ENCODE measurements at places on chromosomes 4 and X.

GRCh38 chr4:10093801-10094552 lies 22.6 kb downstream of the WDR1 start:
- DNase-seq = no peak

GRCh38 chr4:95898226-95898625 lies 58.3 kb downstream of the PDHA2 start:
- DNase-seq = no peak

- DNase-seq = no peak
These were observed 28.6 kb upstream of the TMEM154 start for GRCh38 chr4:152708361-152708760.

GRCh38 chr4:6893449-6894085 lies 16.1 kb upstream of the TBC1D14 start:
- no peak for DNase-seq

GRCh38 chrX:37754516-37754915 lies 25.3 kb upstream of the CYBB start:
- no peak for DNase-seq

DNA sequence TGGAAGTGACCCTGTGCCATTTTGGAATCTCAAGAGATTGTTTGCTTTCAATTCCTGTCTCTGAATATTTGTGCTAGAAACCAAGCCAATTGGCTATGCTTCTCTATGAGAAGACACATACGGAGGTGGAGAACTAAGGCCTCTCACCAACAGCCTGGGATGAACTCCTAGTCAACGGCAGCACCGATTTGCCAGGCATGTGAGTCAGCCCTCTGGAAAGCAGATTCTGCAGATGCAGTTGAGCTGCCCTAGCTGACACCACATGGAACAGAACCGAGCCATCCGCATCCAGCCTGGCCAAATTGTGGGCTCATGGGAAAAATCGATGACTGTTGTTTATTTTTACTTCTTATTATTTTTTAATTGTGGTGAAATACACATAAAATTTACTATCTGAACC lies 58.2 kb upstream of the WDFY3 start:
- DNase-seq = no peak

DNA sequence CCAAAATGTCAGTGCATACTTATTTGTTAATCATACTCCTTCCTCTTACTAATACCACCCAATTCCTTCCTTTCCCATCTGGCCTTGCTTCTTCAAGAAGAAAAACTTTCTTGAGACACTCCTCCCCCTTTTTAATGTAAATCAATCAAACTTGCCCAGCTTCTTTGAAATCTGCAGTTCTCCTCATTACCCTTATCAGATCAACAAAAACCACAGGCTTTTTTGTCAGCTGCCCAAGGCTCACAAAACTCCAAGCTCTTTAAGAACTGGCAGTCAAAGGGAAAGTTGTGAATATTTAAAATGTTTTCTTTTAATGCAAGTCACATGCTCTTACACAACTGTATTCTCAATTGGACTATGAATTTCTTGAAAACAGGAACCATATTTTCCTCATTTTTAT lies 11.3 kb upstream of the MYOZ2 start:
- no peak for DNase-seq

DNA sequence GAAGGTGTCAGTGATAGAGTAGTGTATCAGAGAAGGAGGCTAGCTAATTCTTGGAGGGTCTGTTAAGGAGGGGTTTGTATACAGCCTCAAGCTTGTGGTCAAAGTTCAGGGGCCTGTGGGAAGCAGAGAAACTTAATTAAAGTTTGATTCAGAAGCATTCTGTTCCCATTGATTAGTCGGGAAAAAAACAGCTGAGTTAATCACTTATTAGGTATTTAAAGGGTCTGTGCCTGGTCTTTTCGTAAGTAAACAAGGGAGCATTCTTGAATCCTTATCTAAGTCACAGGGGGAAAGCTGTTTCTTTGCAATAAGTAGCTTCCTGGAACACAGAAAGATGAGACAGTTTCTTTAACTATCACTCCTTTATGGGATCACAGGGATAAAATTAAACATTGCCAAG lies 492.1 kb downstream of the PCDH10 start:
- DNase-seq = no peak

- no peak for DNase-seq
These were observed 10.8 kb upstream of the RHOH start for GRCh38 chr4:40185830-40186664.

DNA sequence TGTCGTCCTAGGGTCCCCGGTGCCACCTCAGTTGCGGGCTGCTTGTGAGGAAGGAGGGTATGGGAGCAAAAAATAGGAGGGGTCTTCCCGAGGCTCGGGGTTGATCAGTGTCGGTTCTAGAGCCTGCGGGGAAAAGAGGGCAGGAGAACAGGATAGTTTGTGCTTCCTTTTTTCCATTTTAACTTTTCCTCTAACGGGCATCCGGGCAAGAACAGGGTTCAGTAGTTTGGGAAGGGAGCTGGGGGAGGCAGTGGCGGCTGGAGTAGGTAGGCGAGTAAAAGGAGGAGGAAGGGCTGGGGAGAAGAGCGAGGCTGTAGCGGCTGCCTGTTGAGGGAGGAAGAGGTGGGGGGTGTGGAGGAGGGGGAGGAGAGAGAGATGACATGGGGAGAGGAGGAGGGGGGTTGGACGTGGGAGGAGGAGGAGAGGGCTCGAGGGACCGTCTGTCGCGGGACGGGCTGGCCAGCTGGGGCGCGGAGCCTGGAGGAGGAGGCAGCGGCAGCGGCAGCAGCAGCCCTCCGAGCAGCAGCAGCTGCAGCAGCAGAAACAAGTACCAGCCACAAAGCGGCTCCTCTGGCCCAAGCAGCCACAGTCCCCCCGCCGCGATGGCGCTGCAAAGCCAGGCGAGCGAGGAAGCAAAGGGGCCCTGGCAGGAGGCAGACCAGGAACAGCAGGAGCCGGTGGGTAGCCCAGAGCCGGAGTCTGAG lies at the start of gene SLC16A2:
Gene SLC16A2 (plus strand): TSS at position 458 of the 704 bp plus-strand sequence. CDS start 145 bp downstream, at position 603.
- DNase-seq = peak; percentile 58

DNA sequence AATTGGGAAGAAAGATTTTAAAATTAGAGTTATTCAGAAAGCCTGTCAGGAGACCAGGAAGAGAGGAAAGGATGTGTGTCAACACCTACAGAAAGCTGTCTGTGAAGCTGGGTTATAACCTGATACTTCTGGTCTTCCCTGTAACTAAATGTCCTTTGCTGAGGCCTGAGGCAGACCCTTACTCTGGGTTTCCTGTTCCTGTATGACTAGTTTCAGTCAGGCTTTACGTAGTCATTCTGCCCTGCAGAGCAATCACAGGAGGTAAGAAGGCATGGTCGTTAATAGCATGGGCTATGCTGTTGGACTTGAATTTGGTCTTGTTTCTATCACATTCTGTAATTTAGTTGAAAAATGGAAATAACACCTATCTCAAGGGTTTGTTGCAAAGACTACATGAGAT lies 110.5 kb upstream of the IGFBP7 start:
- DNase-seq = no peak

DNA sequence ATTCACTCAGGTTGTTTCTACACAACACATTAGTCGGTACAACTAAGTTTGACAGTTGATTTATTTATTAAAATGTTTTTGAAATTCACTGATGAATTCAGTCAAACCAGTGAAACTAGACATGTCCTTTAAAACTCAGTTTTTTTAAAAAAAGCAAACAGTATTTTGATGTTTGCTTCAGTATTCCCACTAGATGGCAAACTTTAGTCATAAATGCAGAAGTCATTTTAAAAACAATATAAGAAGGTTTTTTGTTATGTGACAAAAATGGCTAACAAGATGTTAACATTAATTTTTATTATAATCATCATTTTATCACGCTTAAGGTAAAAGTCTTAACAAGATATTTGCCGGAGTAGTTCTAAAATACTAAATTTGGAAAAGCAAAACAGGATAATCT lies 1337.8 kb upstream of the DIAPH2 start:
- no peak for DNase-seq

- no peak for DNase-seq
These were observed 31.5 kb upstream of the ELF2 start for GRCh38 chr4:139208404-139208945.

DNA sequence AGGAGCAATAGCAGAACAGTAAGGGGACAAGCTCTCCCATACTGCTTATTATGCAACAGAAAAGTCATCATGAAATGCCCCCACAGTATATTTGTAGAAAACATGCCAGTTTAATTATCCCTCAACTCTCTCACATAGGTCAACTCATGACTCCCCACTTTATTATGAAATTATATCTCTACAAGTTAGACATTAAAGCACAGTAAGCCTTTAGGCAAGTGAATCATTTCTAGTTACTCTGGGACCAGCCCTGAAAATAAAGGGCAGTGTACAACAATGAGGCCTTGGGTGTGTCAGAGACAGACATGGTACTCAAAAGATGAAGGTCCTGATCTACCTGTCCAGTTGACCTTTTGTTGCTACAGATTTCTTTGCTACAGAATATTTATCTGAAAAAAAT lies 191.9 kb downstream of the FBXW7 start:
- DNase-seq = no peak

DNA sequence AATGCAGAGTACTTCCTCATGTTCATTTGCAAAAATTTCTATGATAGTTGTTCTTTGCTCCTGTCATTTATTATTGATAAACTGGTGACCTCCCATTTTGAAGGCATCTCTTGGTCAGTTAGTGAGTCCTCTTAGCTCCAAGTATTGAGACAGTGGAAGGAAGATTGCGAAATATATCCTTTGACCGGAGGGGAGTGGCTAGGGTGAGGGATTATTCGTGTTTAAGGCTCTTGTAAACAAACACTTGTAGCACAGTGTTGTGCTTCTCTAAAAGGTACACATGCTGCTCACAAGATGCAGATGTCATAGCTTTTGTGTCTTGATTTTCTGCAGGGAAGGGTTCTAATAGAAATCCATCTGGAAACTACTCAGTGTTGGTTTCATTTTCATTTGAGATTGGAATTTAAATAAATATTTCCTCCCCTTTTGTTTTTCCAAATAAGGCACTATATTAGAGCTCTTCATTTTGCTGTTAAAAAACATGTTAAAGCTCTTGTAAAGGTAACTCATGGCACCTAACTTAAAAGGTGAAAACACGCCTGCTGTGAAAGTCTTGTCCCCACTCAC lies 21.8 kb downstream of the TXLNG start:
- no peak for DNase-seq

DNA sequence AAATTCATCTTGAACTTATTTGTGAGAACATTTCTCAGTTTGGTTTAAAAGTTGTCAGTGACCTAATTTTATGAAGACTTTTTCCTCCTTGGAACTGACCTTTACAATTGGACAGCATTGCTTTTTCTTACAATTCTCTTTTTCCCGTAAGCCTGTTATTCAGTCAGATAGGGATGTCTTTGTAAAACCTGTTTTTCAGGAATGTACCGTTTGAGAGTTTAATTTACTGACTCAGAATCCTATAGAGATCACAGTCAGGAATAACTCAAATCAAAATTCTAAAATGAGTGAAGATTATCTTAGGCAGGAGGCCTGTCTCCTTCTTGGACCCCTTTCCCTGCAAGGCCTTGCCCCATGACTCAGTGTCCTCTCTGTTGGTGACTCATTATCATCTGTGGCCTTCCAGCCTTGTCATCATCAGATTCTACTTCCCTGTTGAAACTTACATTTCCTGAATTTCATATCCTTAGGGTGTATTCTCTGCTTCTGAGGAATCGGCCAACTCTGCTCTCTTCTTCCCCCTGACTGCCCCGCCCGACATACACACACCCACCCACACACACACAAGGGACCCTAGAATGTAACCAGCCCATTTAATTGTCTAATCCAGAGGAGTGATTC lies 99.8 kb downstream of the ARHGAP10 start:
- no peak for DNase-seq

DNA sequence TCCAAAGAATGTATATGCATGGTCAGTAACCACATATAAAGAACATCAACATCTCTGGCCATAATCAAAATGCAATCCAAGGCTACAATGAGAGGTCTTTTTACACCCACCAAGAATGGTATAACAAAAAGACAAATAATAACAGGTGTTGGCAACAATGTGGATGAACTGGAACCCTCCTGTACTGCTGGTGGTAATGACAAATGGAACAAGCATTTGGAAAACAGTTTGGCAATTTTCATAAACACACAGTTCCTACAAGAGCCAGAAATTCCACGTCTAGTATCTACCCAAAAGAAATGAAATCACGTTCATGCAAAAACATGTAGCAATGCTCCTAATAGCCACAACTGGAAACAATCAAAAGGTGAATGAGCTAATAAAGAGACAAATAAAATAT lies 11.7 kb downstream of the UGT2B4 start:
- DNase-seq = no peak

DNA sequence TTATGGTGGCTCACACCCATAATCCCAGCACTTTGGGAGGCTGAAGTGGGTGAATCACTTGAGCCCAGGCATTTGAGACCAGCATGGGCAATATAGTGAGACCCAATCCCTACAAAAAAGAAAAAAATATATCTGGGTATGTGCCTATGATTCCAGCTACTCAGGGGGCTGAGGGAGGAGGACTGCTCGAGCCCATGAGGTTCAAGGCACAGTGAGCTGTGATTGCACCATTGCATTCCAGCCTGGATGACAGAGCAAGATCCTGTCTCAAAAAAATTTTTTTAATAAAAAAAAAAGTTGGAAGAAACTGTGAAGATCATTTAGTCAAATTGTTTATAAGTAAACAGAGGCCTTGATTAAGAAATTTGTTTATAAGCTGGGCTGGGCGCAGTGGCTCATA lies 39.7 kb downstream of the KLHL8 start:
- no peak for DNase-seq

GRCh38 chr4:91058345-91058744 lies 931.2 kb downstream of the CCSER1 start:
- no peak for DNase-seq

DNA sequence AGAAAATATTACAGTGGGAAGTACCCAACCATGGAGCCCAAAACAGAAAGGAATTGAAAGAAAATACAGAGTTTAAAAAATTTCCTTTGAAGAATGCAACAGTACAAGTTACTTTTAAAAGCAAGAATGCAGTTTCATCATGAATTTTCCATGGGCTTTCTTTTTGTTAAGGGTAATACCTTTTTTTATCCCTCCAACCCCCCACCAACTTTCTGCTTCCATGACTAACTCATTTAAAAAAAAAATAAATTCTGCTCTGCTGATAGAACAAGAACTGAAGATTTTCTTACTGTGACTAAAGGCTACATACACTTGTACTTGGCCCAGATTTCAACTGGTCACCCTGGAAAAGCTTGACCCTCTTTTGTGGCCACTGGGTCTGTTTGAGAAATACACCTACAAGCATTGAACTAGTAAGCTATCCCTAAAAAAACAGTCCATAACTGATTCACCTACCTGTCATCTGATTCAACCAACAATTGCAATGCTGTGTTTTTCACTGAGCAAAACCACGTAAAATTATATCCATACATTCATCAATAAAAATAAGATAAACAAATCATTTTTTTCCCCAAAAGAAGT lies 214.2 kb downstream of the NSUN7 start:
- no peak for DNase-seq

- no peak for DNase-seq
These were observed 88.8 kb downstream of the MAMLD1 start for GRCh38 chrX:150451953-150452352.

DNA sequence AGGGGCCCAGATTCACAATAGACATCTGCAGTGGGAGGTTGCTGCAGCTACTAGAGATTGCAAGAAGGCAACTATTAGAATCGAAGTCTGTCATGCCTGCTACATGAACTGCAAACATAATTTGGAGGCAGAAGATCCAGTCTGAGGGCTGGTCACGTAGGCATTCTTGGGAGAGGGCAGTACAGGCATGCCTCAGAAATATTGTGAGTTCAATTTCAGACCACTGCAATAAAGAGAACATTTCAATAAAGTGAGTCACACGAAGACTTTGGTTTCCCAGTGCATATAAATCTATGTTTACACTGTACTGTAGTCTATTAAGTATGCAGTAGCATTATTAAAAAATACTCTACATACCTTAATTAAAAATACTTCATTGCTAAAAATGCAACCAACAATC lies 585.8 kb upstream of the FAT1 start:
- DNase-seq = no peak

- no peak for DNase-seq
These were observed 9.2 kb upstream of the HPGD start for GRCh38 chr4:174531486-174531885.

All from iPS-NIHi11 (cell line).